HS-27A (cell line): ENCODE measurements at places on chromosomes 1 and 21.

DNA sequence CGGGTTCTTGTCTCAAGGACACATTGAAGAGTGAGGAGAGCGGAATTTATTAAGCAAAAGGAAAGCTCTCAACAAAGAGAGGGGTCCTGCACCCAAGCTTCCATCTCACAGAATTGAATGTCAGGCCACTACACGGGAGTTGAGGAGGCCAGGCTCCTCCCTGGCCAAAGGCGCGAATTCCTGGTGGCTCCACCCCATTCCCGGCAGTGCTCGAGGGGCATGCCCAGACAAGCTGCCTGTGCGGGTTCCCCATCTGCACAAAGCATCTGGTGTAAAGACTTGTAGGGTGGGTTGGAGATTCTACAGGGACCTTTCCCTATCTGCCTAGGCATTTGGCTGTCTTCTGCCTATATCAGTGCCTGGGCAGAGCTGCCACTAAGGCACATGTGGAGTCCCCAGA lies 648.5 kb upstream of the PKN2 start:
- DNase-seq: no peak

DNA sequence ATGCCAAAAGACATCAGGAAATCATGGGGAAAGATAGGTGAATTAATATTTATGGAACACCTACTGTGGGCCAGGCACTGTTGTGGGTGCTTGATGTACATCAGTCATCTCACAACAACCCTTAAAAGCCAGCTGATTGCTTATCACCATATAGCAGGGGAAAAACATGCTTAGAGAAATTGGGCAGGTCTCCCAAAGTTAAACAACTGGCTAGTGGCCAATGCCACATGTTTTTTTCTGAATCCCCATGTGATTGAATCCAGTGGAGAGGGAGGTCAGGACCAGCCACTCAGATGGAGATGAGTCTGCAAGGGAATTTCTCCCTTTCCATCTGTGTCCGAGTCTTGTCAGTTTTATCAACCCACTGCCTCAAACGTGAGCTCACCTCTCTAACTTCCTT lies 33.5 kb downstream of the UTP25 start:
- no peak for DNase-seq

DNA sequence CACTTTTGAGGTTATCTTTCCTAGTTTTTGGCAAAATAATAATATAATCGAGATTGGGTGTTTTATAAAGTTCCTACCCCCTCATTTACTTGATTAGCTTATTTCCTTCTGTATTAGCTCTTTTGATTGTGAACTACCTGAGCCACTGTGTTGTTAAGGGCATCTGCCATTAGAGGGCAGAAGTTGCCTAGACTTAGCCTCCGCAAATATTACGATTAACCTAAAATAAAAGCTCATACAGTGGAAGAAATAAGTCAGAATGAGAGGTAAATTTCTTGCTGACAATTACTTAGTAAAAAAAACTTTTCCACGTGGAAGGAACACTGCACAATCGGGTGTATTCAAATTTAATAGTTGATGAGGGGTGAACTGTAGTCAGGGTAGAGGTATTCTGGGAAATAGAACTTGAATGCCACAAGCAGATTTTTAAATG lies 2.3 kb downstream of the H3-3A start:
- DNase-seq: peak; percentile 19

GRCh38 chr1:32045772-32046171 lies 27.0 kb upstream of the TMEM39B start:
- no peak for DNase-seq

- no peak for DNase-seq
Observed at GRCh38 chr1:94235189-94236012, 2.0 kb downstream of the ARHGAP29 start.

DNA sequence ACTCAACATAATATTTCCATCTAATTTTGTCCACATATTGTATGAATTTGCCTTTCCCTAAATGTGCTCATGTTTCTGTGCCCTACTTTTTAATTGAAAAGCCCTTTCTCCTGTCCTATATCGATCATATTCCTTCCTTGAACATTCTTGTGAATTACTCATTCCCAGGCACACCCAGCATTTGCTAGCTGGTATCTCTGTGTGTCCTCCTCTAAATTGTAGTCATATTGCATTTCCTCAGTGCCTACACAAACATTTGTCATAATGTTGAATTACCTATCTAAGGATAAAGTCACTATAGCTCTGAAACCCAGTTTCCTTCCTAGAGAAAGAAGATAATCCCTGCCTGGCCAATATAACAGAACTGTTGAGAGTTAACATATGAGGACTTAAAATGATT lies 39.6 kb upstream of the TBX15 start:
- DNase-seq: no peak

DNA sequence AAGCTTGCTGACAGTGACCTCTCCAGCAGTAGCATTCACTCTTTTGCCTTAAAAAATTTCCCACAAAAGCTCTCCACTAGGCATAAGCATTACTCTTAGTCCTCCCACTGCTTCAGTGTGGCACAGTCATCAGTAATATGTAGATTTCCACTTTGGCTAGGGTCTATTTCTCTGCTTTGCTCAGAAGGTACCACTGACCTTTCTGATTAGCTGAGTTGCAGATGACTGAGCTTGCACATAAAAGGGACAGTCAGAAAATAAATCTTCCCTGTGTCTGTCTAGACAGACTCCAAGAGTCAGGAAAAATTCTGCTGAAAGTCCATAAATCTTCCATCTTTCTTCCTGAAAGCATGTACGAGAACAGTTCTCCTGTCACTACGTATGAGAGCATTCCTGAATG lies 56.6 kb upstream of the APP start:
- no peak for DNase-seq

- no peak for DNase-seq
Observed at GRCh38 chr1:86455073-86455472, 13.7 kb upstream of the CLCA1 start.

DNA sequence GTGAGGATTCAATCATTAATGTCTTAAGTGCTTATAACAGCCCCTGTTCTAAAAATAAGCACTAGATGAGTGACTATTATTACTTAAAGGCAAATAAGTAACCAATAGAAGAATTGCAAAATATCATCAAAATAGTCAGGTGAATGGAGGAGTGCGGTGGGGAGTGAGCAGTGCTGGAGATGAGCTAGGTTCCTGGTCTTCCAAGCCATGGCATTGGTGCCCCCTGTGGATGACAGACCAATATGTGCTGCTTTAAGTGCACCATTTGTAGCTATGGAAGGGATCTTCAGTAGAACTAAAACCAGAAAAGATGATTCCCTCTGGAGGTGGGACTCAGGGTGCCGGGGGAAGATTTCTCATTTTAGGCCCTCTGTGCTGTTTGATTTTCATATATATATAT lies 46.1 kb upstream of the SLC30A1 start:
- DNase-seq: no peak

- DNase-seq: no peak
Observed at GRCh38 chr1:86339014-86339812, 56.9 kb downstream of the ODF2L start.

DNA sequence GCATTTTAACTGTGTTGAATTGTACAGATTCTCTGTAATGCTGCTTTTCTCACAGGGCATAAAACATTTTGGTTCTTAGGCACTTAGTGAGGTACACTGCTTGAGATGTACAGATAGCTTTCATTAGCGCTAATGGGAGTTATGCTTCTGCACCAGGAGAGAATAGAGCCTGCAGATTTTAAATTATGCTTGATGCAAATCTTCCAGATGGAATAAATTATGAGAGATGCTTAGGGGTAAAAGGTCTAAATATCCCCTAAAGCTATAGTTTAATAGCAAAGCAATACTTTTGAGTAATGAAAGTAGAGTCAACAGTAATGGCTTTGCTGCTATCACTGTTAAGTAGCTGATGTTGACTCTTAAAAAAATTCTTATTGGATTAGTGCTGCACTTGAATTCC lies 248.9 kb downstream of the S1PR1 start:
- DNase-seq: no peak

GRCh38 chr1:3573500-3573899 lies 37.8 kb downstream of the MEGF6 start:
- DNase-seq: no peak

- DNase-seq: no peak
Observed at GRCh38 chr1:219085988-219086387, 87.7 kb upstream of the LYPLAL1 start.

- DNase-seq: no peak
Observed at GRCh38 chr1:35345439-35345981, 77.0 kb downstream of the ZMYM4 start.

DNA sequence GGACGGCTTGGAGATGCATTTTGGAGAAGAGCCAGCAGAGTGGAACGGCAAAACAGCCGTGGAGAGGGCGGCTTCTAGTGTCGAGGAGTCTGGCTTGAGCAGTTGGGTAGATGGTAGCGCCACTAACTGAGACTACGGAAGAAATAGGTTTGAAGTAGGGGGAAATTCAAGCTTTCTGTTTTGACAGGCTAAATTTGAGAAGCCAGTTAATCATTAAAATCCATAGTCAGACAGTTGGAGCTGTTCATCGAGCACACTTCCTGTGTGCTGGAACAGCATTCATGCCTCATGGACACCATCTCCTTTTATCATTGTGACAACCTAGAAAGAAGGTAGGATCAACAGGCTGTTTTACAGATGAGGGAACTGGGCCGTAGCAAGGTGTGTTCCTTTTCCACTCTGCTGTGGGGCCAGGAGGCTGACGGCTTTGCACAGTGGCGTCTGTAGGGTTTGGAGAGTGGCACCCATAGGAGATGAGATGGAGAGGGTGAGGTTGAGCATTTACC lies 3.4 kb upstream of the PKLR start:
- DNase-seq: no peak

DNA sequence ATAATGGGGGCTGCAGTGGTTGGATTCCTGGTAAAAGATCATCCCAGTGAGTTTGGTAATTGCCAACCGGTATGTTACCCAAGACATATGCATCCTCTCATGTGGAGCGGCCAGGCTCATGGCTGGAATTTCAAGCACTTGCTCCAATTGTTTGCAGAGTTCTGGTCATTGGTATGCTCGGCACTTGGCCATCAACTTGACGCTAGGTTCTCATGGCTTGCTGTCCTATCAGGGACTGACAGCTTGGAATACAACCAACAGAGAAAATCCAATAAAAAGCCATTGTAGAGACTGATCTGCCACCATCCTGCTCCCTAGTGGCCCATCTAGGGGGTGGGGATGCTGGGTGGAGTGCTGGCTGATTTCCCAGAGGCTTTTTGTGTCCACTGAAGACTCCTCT lies 120.9 kb downstream of the EDEM3 start:
- no peak for DNase-seq

GRCh38 chr1:58233729-58234128 lies 312.8 kb downstream of the OMA1 start:
- DNase-seq: no peak

DNA sequence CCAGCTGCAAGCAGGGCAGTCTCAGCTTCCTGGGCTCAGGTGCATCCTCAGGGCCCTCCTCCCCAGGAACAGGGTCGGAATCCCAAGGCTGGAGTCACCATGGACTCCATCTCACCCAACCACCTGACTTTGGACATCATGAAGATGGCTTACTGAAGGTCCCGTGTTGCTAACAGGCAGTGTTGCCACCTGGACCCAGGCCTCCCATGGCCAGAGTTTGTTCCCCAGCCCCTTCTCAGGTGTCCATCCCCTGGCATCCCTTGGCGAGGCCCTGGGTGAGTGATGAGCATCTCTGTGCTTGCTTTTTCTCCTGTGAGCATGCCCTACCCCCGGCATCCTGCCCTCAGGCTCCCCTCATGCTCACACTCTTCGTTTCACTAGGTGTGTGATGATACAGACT lies 101.7 kb upstream of the EDN2 start:
- no peak for DNase-seq

DNA sequence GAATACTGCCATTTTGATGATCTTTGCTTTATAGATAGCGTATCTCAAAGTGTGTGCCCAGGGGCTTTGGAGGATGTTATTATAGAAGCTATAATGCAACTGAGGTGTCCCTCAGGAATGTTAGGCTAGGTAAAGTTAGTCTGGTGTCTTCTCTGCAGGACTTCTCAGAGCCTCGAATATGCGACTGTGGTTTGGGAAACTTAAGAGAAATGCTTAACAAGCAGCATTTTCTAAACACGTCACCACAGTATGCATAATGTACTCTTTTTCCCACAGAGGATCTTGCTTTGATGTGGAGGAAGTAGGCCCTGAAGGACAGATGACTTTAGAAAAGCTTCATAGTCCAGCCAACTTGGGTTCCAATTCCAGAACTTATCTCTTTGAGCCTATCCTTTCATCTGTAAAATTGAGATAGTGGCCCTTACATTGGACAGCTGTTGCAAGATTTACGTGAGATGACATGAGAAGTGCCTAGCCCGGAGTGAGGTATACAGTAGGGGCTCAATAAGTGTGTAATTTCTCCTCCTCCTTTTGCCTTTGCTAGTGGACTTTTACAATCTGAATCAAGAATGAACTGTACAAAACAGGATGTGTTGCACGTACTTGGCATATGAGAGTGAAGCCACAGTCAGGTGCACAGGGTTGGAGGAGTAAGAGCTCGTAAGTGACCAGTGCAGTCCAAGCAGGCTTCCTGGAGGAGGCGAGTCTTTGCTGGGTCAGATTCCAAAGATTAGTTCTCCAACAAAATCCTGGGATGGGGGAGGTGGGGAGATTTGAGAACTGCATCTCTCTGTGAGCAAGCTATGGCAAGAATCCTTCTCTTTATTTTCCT lies 29.7 kb upstream of the TRABD2B start:
- DNase-seq: no peak

DNA sequence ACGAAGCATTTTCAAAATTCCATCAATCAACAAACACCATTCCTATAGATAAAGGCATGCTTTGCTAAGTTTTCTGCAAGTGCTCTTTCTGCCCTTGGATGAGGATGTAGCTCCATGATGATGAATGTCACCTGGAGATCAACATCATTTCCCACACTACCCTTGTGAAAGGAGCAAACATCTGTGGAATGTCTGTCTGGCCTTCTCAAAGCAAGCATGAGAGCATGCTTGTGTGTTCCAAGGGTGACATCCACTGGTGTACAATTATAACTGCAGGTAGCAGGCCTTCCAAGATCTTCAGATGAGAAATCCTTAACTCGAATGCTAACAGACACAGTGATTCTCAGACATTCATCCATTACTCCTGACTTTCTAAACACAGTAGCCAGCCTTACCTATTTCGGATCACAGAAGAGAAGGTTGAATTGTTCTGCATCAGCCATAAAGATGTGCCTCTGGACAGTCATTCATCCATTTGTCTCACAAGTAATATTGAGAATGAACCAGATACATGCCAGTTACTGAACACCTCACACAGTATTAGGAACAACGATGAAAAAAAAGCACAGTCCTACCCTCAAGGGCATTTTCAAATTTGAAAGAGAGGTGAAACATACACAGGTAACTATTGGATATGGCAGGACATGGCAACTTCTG lies 162.4 kb downstream of the TPR start:
- DNase-seq: peak; percentile 66

DNA sequence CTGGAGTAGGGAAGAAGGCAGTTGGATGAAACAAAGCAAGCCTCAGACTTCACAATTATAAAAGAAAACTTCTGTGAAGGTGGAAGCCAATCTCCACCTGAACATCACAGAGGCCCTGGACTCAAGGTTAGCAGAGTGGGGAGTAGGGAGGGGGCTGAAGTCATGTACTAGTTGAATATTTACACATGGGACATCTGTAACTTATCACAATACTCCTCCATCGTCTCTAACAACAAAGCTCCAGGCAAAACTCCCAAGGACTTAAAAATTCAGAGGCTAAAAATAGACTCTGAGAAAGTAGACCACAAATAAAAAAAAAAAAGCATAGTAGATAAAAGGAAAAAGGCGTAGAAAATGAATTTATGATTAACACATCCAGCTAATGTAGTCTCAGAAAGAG lies 326.3 kb upstream of the PKN2 start:
- DNase-seq: no peak
